ENCODE measurements at places on chromosomes 1 and 21.

DNA sequence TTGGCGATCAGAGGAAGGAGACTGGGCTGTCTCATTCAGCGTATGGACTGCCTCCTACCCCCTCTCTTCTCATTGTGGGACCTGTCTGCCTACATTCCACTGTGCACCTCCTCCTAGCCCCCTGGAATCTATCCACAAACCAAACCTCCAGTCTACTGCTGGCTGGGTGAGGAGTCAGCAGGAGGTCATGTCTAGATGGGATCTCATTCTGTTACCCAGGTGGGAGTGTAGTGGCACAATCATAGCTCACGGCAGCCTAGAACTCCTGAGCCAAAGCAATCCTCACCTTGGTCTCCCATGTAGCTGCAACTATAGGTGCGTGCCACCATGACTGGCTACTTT, 18.0 kb upstream of the TTC22 start:
- no peak for DNase-seq

DNA sequence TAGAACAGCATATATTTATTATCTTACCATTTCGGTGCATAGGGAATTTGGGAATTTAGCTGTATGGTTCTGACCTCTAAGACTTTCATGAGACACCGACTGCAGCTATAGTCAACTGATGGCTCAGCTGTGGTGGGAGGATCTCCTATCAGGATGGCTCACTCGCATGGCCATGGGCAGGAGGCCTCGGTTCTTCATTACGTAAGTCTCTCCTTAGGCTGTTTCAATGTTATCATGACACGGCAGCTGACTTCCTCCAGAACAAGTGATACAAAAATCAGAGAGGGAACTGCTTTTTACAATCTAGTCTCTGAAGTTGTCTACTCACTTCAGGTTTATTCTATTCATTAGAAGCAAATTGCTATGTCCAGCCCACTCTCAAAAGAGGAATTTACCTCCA, 13.3 kb upstream of the CAPN8 start:
- no peak for DNase-seq

DNA sequence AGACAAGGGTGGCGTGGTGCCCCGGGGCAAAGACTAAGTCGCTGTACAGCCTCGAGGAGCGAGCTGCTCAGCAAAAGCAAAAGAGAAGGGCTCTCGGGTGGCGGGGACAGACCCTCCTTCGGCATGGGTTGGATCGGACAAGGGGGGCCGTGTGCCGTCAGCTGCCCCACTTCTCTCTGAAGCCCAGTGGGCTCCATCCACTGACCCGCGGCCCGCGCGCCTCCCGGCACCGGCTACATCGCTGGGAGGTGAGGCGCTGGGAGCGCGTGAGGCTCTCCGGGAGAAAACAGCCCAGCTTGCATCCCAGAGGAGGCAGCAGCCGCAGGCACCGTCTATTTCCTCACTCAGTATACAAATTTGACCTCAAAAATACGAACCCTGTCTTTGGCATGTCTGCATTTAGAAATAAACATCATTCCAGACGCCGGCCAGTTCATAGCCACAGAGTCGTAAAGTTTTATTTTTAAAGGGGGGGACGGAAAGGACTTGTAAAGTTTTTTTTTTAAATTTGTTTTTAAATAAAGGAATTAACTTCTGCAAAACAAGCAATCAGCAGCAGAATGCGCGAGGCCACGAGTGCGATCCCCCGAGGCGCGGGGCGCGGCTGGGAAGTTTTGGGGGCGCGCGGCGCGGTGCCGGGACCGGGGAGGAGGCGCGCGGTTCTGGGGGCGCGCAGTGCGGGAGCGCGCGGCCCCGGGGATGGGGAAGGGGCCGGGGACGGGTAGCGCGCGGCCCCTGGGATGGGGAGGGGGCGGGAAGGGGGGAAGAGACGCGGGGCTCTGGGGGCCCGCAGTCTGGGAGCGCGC, 689 bp upstream of the GPR137B start:
- DNase-seq: no peak

- no peak for DNase-seq
Measured at GRCh38 chr21:43717166-43717853, 1.6 kb upstream of the PDXK start.

DNA sequence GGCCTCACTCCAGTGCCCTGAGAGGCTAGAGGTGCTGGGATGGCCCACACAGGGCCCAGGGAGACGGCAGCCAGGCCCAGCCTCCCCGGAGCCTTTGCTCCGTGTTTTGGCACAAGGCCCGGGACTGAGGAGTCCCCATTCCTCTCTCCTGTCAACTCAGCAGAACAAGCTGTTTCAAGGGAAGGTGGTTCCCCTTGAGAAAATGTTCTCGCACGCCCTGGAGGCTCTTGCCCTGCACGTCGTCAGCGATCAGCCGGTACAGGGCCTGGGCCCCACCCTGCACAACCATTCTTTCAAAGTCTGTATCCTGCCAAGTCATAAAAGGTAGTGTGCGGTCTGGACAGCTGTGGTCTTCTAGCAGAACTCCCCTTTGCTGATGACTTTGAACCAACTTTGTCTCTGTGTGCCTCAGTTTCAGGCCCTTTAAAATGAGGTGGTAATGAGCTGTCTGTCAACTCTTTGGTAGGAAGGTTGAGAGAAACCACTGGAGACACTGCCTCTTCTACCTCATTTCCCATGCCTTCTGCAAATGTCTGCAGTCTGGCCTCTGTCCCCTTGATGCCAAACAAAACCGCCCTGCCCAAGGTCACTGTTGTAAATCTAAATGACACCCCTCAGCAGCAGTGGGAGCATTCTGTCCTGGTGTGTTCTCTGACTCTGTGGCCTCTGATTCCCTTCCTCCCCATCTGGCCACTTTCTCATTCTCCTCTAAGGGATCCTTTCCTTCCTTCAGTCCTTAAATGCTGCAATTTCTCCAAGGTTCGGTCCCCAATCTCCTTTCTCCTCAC, 138.6 kb upstream of the JUN start:
- DNase-seq: no peak

GRCh38 chr1:226344441-226345259, 35.7 kb upstream of the LIN9 start:
- no peak for DNase-seq

- DNase-seq: no peak
Measured at GRCh38 chr1:95093296-95093695, 20.5 kb upstream of the ALG14 start.

DNA sequence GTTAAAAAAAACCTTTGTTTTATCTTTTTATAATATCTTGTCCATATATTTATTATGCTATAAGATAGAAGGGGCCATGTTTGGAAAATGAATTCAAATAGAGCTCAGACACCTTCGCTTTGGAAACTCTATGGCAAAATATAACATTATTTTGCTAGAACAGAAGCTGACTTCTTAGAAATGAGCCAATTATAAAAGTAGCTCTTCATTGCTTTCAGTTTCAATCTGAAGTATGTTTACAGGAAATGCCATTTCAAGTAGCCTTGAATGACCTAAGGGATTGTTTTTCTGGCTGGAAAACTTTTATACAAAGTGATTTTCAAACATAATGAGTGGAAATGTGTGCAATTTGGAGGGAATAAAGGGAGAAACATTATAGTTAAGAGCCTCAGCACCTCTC, 37.8 kb upstream of the GBP5 start:
- no peak for DNase-seq

DNA sequence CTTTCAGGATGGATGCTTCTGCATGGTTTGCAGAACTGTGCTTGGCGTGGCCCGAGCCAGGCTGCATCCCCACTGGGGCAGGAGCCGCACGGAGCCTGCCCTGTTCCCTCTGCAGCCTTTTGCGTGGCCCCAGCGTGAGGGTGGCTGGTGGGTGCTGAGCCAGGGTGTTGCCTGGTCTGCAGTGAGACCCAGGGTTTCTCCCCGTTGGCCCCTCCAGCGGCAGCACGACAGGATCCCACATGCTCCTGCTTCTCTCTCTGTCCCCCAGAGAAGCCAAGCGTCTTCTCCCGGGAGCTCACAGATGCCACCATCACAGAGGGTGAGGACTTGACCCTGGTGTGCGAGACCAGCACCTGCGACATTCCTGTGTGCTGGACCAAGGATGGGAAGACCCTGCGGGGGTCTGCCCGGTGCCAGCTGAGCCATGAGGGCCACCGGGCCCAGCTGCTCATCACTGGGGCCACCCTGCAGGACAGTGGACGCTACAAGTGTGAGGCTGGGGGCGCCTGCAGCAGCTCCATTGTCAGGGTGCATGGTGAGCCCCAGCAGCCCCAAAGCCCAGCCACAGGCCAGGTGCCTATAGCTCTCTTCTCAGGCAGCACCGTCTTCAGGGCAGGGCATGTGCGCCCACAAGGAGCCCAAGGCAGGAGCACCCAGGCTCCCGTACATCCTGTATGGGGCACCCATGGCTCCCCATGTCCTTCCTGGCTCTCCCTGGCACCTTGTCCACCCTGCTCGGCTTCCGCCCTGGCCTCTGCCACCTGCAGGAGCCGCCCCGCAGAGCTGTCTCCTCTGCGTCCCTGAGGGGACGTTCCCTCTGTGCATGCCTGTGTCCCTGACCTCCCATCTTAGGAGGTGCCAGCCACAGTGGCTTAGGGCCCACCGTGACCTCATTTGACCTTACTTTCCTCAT, 78.9 kb downstream of the OBSCN start:
- DNase-seq: no peak

DNA sequence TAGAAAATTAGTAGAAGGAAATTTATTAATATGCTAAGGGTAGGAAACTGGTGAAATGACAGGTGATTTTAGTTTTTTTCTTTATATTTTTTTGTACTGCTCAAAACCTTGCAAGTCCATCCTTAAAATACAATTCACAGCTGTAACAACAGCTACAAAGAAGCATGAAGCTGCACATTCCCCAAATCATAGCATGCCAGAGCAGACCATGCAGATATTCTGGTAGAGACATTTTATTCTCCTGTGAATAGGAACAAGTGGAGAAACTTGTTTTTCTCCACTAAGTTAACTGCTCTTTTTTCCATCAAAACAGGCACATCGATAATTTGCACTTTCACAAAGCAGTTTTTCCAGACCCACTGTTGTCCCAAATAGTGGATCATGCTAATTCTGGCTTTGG, 1125.7 kb downstream of the BRINP3 start:
- DNase-seq: no peak

- DNase-seq: no peak
Measured at GRCh38 chr21:22223385-22223784, 1225.2 kb downstream of the NCAM2 start.

DNA sequence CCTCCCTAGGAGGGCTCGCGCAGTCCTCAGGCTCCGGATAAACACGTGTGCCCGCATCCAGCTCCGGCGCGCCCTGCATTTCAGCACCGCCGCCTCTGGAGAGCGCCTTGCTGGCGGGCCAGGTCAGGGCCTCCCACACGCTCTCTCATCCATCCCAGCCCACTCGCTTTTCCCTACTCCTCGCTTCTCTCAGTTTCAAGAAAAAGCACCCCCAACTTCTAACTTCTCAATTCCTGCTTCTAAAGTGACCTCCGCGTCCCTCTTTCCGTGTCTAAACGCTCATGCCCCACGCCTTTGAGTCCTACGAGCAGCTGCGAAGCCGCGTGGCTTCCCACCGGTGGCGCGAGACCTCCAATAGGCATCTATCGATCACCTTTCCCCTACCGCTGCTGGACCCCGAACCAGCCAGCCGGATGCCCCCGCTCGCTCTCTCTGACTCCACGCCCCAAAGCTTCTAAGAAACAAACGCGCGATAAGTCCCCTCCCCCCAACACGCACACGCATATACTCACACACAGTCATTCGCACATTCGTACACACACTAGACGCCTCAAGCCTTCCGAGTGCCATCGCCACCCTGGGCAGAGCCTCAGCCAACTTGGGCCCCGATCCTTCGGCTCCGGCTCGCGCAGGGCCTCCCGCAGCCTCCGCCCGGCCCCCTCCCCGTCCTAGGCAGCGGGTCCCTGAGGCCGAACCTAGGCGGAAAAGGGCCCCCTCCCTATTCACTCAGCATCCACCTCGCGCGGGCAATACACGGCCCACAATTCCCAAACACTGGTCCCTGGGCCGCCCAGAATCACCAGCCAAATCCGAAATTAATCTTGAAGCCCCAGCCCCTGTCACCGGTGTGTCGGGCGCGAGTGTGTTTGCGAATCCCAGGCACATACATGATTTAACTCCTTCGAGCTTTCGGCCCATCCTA, 1.1 kb downstream of the NMNAT2 start:
- DNase-seq: no peak

DNA sequence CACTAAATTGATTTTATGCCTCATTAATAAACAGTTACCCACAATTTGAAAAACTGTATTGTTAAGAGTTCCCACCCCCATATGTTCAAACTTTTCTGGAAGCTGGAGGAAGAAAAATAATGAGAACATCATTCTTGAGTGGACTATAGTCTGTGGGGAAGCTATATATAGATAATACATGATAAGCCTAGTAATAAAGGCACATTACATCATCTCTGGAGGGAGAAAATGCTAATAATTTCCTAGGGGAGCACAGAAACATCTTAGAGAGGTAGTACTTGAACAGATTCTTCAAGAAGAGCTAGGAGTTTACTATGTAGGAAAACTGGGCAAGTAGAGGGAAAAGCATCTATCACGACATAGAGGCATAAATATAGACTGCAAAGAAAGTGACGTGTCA, 19.6 kb downstream of the CYP2J2 start:
- no peak for DNase-seq

DNA sequence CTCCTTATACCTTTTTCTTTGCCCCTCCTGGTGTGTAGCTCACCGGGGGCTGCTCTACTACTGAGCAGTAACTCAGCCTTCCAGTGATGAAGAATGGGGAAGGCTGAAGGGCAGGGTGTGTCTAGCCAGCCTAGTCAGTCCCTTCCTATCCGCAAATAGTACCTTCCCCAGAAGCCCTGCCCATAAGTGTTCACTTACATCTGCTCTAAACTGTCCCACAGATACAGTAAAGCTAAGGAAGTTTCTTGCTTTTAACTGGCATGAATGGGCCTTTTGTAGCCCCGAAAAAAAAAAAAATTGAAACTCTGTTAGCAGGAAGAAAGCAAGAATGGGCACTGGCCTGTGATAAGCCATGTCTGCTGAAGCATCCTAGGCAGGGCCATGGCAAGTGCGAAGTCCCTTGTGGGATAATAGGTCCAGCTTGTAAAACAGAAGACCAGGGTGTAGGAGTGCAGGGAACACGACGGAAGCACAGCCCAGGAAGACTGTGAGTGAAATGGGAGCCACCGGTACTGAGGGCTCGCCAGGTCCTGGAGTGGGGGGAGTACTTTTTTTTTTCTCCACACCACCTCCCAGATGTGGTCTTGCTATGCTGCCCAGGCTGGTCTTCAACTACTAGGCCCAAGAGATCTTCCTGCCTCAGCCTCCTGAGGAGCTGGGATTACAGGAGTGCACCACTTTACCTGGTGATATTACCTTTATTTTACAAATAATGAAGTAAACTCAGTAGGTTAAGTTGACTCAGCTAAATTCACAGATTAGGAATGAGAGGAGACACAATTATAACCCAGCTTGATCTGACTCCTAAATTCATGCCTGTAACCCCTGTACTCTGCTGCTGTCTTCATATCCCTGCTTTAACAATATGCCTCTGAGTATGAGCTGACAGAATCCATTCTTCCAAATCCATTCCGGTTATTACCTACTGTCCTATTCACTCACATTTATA, 347.5 kb downstream of the SMYD3 start:
- no peak for DNase-seq

DNA sequence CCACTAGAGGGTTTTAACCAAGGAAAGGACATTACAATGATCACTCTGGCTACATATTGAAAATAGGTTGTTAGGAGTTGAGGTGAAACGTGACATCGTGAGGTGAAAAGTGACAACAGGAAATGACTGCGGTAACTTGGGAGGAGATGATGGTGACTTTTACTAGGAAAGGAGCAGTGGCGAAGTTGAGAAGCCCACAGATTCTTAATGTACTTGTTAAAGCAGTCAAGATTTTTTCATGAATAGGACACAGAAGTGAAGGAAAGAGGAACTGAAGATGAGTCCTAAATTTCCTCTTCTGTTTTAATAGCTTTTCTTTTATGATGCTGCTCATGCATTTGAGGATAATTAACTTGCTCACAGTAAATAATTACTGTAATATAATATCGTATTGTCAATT, 59.5 kb downstream of the OMA1 start:
- DNase-seq: no peak
